ENCODE measurements at places on chromosomes 4 and X.

GRCh38 chr4:188078116-188078515, 31.3 kb downstream of the TRIML2 start:
- no peak for DNase-seq

DNA sequence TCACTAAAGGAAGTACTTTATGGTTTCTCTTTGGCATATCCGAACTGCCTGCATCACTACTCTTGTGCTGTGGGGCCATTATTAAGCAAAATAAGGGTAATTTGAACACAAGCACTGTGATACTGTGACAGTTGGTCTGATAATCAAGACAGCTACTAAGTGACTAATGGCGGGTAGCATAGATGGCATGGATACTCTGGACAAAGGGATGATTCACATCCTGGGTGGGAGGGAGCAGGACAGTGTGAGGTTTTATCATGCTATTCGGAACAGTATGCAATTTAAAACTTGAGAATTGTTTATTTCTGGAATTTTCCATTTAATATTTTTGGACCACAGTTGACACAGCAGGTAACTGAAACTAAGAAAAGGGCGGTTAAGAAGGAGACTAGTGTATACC, 52.6 kb upstream of the CITED1 start:
- DNase-seq, result no peak

GRCh38 chr4:45280121-45280520, 553.8 kb upstream of the GNPDA2 start:
- DNase-seq, result no peak

- DNase-seq, result no peak
These were observed 641.6 kb downstream of the ANKRD50 start for GRCh38 chr4:124070688-124071484.

GRCh38 chr4:34939073-34939472, 1305.2 kb downstream of the ARAP2 start:
- no peak for DNase-seq

- DNase-seq, result no peak
These were observed 23.3 kb upstream of the MAGEA4 start for GRCh38 chrX:151889421-151889820.

DNA sequence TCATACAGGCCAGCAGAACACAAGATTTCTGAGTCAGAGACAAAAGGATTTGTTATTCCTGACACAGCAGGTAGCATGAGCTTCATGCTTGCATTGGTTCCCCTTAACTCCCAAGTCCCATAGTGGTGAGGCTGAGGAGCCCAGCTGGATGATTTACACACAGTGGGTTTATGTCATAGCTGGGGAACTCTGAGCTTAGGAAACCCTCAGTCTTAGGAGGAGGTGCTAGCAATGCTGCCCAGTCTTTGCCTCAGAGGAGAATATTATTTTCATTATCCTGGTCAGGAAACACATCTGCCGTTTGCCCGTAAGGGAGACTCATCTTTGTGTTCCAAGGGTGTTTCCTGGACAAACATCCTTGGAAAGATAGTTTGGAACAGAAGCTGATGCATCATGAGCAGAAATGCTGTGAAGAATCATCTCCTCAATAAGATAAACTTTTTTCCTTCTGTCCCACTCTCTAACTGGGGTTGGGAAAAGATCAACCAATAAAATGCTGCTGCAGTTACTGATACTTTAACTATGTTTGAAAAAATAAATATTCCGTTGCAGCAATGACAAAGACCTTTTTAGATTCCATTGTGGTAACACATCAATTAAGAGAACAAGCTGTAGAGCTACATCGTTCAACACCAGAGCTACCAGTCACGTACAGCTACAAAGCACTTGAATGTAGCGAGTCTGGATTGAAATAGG, 146.8 kb downstream of the DCLK2 start:
- no peak for DNase-seq

DNA sequence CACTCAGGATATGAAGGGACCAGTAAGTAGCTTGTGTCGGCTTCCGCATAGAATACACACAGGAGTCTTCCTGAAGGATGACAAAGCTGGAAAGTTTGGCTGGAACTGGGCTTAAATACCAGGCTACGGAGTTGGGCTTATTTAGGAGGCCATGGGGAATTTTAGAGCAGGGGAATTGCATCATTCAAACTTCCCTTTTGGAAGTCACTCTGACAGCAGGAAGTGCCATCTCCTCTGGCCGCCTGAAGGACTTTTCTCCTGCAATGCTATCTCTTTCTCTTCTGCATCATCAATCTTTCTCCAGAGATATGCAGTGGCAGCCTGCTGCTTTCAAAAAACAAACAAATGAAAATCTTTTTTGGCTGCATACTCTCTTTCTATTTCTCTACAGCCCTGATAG, 48.4 kb upstream of the PAK3 start:
- DNase-seq, result no peak

GRCh38 chrX:70436343-70436742, 8.3 kb upstream of the DLG3 start:
- no peak for DNase-seq

DNA sequence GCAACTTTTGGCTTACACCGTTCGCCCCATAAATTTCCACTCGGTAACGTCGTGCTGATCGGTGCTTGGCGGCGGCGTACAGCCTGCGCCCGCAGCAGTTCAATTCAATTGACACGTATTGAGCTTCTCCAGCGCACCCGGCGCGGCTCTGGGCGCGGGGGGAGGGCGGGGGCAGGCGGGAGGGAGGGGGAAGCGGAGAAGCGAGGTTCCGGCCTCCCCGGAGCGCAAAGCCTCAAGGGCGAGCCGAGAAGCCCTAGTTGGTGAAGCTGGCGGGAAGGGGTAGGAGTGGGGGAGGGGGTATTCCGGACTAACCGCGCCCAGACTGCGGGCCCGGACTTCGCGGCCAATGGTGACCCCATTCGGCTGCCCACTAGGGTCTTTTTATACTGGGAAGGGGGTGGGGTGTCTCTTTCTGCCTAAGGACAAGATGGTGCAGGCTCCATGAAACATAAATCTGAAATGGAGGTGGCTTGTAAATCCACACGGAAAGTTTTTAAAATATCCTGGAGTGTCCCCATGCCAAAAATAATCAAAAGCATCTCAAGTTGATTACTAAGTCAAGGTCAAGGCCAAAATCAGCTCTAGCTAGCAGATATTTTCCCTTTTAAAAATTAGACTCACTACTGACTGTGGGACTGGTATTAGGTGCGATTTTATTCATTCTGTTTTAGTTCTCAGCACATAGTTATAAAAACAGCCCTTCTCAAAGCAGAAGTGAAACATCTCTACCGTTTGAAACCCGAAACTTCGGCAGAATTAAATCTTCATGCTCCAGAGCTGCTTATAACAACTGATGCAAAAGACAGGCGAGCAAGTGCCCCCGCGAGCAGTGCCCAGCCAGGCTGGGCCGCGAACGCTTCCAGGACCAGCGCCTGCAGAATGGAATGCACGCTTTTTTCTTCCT, 1.5 kb upstream of the BCOR start:
- DNase-seq, result peak; percentile 52

GRCh38 chrX:110836982-110837381, 41.4 kb upstream of the CHRDL1 start:
- no peak for DNase-seq

- DNase-seq, result no peak
These were observed 65.3 kb upstream of the FBXW7 start for GRCh38 chr4:152601156-152601555.

DNA sequence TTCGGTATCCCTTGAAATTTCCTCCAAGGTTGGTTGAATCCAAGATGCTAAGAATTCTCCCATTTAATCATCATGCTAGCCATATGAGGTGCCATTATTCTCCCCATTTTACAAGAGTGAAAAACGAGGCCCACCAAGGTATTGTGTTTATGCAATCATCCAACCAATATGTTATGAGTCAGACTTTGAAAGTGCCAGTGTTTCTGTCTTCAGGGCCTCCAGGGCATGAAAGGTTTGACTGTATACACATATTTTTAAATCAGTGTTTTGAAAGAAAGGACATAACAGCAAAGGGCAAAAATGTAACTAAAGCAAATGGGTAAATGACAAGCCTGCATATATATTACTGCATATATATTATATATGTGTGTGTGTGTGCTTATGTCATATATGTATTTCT, 541.2 kb upstream of the SMIM31 start:
- DNase-seq, result no peak

GRCh38 chr4:56768763-56769162, 52.7 kb downstream of the SPINK2 start:
- no peak for DNase-seq

GRCh38 chr4:139416073-139416673, 37.7 kb upstream of the RAB33B start:
- DNase-seq, result peak; percentile 54

DNA sequence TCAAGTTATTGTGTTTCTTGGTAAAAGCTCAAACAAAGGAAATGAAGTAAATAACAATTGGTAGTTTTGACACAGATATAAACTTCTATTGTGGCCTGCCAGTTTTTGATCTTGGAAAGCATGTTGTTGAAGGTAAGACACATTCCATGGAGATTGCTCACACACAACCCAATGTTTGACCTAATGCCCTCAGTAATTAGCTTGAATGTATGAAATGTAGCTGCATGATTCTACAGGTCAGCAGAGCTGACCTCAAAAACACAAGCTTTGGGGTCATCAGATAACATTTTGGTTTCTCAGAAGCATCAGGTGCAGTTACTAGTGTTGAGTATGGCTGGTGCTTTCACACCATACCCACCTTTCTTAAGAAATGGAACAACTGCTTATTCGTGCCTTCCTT, 16.5 kb downstream of the GPR173 start:
- DNase-seq, result no peak

DNA sequence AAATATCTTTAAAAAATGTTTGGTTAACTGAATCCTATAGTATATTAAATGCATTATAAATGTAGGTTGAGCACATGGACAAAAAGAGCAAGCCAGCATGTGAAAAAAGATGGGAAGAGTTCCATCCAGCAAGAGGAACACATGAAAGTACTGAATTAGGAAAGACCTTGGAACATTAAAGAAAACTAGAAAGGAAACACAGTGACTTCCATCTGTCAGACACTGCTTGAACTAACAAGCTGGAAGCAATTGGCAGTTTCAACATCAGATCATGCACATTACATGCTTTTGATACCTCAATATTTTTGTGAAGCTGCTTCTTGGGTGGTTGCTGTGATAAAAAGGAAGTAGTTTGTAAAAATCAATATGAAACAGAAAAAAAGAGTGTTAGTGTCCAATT, 626.8 kb upstream of the GNPDA2 start:
- DNase-seq, result no peak

DNA sequence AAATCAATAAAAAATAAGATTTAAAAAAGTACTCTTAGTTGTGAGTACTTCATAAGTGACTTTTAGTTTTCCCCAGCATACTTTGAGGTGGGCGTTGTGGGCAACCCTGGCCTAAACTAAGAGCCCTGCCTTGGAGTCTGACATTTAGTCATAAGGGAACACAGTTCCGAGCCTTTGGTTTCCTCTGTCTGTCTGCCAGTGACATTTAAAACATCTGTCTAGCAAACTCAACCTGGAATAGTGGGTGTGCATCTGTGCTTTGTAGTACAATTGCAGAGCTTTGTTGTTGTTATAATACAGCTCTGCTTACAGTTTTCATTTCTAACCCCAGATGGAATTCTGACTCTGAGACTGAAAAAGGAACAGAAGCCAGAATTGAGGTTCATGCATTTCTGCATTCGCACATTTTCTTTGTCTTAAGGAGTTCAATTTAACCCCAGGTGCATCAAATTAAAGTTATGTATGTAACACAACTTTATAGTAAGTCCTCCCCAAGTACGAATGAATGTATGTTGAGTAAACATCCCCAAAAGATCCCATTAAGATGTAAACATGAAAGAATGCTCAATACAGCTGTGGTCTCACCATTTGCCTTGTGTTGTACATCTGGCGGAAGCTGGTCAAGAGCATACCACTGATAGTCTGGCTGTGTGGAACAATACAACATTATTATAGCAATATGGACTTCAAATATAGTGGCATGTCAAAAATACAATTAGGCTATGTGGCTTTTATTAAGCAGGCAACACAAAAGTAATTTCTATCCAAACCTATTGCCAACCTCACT, 25.9 kb downstream of the TNIP3 start:
- DNase-seq, result peak; percentile 34

- DNase-seq, result no peak
These were observed 23.8 kb downstream of the VCX2 start for GRCh38 chrX:8147226-8147625.

DNA sequence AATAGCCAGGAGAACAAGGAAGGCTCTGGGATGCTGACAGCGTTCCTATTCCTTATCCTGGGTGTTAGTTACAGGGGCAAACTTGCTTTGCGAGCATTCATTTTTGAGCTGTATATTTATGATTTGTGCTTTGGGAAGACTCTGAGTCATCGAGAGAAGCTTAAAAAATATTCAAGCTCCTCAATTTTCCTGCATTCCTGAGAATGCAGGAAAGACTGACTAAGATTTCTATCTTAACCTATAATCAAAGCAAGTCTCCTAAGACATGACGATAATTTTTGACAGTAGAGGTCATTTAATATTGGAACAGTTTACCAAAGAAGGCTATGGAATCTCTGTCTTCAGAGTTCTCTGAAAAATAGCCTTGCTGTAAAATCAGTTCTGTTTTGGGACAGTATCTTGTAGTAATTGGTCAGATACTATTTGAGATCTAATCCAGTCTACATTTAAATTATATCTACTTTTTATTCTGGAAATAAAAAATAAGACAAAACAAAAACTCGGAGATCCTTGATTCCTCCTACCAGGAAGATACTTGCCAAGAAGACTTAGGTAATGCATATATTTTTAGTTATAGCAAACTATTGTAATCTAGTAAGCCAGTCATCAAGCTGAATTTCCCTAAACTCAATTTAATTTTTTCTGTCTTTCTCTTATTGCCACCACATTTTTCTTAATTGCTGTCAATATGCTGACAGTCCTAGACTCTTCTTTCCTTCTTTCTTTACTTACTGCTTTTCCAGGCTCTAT, 31.7 kb downstream of the BBS12 start:
- DNase-seq, result no peak

GRCh38 chrX:109926743-109927662, 75.9 kb upstream of the TMEM164 start:
- DNase-seq, result no peak

- DNase-seq, result no peak
These were observed 17.2 kb upstream of the GTPBP6 start for GRCh38 chrX:335758-336155.

DNA sequence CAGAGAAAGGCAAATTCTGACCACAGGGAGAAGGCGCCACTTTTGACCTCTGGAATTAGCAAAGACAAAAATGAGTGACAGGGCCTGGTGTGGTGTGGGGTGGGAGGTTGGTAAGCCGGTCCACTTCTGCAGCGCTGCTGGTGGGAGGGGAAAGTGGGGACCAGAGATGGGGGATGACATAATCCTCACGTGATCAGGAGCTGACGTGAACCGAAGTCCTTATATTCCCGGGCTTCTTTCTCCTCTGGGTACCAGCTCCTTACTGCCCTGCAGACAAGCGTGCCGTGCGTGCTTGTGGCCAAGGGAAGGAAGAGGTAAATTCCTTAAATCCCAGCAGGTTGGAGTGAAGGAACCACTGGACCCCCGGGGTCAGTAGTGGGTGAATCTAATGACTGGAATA, at the start of gene TCEAL7:
TCEAL7 (plus strand) TSS at position 249 of the 400 bp plus-strand sequence. CDS start 1,165 bp downstream, outside the sequence.
- no peak for DNase-seq
